ENCODE measurements at places on chromosomes 2 and 18.

GRCh38 chr18:58785171-58785805, 79.4 kb upstream of the ZNF532 start:
- DNase-seq, result no peak

GRCh38 chr18:25310045-25310444, 41.9 kb downstream of the ZNF521 start:
- no peak for DNase-seq

DNA sequence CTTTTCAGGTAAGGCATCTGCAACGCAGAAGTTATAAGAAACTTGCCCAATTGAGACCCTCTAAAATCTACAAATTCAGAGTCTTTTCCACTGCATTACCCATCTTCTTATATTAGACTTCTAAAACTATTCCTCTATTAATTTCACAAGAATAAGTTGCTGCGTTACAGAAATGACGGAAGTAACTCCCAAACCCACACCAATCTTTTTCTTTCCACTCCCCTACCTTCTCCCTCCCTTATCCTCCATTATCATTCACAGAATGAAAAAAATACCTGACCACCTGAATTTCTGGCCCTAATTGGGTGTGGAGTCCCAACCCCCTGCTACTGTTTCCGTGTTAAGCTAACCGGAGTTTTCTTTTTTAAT, 689 bp downstream of the RPRD1A start:
- DNase-seq, result no peak

DNA sequence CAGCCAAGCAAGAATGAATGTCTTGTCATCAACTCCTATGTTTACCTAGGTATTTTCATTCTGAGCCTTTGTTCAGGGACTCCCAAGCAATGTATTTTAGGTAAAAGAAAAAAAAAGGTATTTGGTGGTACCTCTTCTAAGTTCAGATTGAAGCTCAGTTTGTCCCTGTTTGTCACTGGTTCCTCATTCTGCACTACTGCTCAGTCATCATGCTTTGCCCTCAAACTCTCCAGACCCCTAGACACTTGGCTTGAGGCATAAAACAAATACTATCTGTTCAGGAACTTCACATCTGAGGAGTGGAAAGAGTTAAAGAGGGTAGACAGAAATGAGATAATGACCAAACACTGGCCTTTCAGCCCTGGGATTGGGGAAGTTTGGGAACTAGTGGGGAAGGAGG, 163.6 kb upstream of the HNRNPA3 start:
- no peak for DNase-seq

- DNase-seq, result no peak
Measured at GRCh38 chr2:179446476-179447141, 182.0 kb upstream of the SESTD1 start.

Measured in T follicular helper cell (primary cell).